Esophagus squamous epithelium (tissue), 5 donors: ENCODE measurements at places on chromosomes 6 and 20.

DNA sequence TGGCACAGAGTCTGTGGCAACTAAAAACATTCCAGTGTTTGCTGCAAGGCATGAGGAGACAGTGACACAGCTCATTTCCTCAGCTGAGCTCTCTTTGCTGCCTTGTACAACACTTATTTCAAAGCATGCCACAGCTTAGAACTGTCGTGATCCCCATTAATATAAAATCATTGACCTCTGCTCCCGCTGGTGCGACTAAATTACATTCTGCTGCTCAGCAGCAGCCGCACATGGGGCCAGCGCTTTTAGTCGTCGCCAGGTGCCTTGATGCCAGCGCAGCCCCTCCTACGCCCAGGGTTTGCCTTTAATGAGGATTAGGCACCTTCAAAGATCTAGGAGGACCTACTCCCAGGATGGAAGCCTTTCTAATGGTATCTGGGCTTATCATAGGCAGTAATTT lies 717.9 kb upstream of the POU3F2 start:
- no peak for DNase-seq

GRCh38 chr6:43669922-43670622 lies 17.5 kb downstream of the MRPS18A start:
- no peak for DNase-seq

DNA sequence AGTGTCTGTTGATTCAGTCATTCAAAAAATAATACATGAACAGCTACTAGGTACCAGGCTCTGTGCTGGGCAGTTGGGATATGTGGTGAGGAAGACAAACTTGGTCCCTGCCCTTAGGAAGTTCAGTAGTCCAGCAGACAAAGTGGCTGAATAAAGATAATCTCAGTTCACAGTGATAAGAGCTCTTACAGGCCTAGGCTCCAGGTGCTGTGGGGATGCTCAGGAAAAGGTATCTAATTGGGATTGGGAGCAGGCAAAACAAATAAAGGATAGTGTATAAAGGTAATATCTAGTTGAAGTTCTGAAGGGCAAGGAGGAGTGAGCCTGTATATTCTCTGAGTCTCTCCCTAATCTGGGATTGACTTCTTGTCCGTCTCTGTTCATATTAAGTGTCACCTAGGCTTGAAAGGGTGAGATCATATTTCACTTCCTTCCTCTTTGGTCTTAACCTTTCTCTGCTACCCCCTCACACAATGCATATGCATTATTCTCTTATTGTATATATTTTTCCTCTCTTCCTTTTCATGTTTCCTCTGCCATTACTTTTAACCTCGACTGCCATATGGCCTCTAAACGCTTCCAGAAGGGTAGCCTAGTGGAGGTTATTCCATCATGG lies 13.5 kb downstream of the PTPN1 start:
- DNase-seq: no peak

DNA sequence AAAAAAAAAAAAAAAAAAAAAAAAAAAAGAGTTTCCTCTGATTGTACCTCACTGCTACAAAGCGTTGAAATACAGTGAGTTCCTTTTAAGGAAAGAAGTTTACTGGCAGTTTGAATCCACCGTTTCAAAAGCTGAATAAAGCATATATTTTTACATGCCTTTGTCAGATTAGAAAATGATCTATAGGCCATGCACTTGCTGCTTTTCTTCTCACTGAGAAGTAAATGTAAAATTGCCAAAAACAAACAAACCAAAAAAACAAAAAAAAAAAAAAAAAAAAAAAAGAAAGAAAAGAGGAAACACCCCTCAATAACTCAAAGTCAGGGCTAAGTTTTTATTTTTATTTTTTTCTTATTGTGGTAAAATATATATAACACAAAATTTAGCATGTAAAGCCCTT lies 81.9 kb downstream of the LYRM4 start:
- no peak for DNase-seq

GRCh38 chr20:20202768-20203167 lies 150.4 kb downstream of the CFAP61 start:
- no peak for DNase-seq

DNA sequence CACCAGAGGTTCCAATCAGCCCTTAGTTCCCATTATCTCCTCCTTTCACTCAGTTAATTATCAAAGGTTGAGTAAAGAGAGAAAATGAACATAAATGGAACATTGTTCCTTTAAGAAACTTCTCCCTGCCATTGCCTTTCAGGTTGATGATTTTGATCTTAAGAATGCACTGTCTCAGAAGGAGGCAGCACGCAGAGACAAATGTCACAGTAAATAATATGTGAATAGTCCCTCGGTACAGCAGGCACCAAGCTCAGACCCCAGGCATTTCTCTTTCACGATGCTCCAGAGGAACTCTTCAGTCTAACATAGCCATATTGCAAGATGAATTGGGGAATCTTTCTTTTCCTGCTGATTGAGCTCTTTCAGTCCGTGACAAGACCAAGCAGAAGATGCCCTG lies 435.3 kb upstream of the SPTLC3 start:
- no peak for DNase-seq

GRCh38 chr20:22473293-22473692 lies 111.1 kb downstream of the FOXA2 start:
- no peak for DNase-seq

DNA sequence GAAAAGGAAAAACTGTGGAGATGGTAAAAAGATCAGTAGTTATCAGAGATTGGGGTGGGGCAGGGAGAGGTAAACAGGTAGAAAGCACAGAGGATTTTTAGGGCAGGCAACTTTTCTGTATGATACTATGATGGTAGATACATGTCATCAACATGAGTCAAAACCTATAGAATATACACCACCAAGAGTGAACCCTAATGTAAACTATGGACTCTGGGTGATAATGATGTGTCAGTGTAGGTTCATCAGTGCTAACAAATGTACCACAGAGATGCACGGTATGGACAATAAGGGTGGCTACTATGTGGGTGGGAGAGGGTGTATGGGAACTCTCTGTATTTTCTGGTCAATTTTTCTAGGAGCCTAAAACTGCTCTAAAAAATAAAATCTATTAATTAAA lies 18.5 kb downstream of the PACSIN1 start:
- no peak for DNase-seq

GRCh38 chr6:31763619-31763940 lies 1.1 kb downstream of the SAPCD1 start:
- DNase-seq: no peak

DNA sequence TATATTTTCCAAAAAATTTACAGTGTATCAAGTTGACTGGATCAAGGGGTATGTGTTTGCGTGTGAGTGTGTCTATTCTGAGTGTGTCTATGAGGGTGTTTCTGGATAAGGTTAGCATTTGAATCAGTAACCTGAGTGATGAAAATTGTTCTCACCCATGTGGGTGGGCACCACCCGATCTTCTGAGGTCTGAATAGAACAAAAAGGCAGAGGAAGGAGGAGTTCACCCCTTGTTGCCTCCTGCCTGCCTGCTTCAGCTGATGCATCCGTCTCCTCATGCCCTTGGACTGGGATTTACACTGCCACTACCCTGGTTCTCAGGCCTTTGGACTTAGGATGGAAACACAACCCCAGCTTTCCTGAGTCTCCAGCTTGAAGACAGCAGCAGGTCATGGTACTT lies 13.7 kb upstream of the PRND start:
- no peak for DNase-seq

GRCh38 chr6:20334334-20334733 lies 67.3 kb upstream of the E2F3 start:
- no peak for DNase-seq

DNA sequence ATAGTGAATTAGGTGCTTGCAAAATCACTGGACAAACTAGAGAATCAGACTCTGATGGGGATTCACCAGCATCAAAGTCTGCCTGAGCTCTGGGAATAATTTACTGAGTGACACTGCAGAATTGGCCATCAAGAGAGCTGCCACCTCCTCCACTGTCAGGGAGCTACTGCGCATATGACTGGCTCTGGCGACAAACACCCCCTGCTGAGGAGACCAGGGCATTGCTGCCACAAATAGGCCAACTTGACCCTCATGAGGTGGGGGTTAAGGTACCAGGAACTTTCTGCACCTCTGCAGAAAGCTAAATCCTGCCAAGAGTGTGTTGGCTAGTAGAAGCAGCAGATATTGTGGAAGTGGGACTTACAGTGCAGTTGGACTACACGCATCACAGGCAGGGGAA lies 88.0 kb downstream of the CDS2 start:
- DNase-seq: no peak

DNA sequence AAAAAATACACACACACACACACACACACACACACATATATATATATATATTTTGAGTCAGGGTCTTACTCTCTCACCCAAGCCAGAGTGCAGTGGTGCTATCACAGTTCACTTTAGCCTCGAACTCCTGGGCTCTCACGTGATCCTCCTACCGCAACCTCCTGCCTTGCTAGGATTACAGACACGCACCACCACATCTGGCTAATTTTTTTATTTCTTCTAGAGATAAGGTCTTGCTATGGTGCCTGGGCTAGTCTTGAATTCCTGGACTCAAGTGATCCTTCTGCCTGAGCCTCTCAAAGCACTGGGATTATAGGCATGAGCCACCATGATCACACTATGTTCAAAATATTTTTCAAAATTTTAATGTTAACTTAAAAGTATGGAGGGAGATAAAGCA lies 43.5 kb downstream of the NUP153 start:
- DNase-seq: no peak

GRCh38 chr6:37435816-37436215 lies 2.8 kb downstream of the CMTR1 start:
- no peak for DNase-seq

DNA sequence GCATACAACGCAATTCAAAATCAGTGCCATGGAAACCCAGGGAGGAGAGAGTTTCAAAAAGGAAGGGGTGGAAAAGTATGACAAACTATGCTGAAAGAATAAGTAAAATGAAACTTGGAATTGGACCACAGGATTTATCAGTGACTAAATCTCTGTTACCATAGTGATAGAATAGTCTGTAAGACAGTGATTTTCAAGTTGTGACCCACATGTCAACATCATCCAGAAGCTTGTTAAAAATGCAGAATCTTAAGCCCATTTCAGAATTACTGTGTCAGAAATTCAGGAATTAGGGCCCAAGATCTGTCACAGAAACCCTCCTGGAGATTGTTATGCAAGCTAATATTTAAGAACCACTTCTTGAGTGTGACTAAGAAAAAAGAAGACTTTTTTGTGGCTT lies 417.7 kb upstream of the JAG1 start:
- DNase-seq: no peak

DNA sequence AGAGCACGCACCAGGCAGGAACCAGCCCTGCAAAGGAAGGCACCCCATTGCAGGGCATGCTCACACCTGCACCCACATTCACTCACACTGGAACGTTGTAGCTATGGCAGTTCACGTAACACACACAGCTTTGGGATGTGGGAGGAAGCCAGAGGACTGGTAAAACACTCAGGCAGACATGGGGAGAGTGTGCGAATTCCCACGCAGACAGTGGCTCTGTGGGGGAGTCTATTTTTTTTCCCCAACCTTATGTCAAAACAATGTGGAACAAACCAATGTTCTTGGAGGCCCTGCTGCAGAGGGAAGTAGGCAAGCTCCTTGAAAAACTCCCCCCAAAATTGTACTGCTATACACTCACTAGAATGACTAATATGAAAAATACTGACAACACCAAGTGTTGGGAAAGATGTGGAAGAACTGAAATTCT lies 91.0 kb downstream of the PPP1R14C start:
- DNase-seq: no peak

GRCh38 chr6:66403966-66404365 lies 696.9 kb upstream of the EYS start:
- DNase-seq: no peak

- no peak for DNase-seq
Measured at GRCh38 chr6:151391471-151392413, at the start of gene ZBTB2. Gene ZBTB2 (minus strand): TSS chr6:151391559. CDS start chr6:151373637, 17,922 bp downstream.

DNA sequence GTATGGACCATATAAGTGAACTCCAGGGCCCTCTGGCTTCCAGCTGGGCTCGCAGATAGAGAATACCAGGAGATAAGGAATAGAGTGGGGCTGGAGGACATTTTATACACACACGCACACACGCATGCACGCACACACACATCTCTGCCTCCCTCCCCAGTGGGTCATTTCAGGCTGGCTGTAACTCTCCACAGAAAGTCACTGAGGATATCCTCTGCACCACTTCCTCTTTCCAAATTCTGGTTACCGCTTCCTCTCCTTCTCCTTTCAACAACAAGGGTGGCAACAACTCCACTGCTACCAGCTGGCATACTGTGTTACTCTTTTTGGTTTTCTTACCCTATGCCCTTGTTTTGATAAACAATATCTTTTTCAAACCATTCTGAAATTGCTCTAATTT lies 280.2 kb downstream of the COL12A1 start:
- DNase-seq: no peak

GRCh38 chr20:35276408-35276807 lies 1.5 kb downstream of the MMP24OS start:
- no peak for DNase-seq

DNA sequence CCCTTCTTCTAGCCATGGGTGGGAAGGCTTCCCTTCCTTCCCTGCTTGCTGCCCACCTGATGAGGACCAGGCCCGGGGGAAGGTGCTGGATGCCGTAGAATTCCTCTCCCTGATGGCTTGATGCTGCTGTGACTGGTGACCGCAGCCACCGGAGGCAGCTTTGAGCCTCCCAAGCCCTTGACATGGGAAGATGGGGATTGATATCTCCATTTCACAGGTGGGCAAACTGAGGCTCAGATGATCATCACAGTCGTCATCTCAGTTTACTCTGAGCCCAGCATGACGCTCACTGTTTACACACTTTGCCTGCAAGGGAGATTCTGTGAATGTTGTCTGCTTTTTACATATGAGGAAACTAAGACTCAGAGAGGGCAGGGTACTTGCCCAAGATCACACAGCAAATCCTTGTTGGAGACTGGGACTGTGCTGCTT lies 43.9 kb downstream of the SRC start:
- no peak for DNase-seq

GRCh38 chr6:113082745-113083144 lies 735.6 kb downstream of the RFPL4B start:
- no peak for DNase-seq

GRCh38 chr6:129609635-129610034 lies 100.3 kb downstream of the ARHGAP18 start:
- no peak for DNase-seq

DNA sequence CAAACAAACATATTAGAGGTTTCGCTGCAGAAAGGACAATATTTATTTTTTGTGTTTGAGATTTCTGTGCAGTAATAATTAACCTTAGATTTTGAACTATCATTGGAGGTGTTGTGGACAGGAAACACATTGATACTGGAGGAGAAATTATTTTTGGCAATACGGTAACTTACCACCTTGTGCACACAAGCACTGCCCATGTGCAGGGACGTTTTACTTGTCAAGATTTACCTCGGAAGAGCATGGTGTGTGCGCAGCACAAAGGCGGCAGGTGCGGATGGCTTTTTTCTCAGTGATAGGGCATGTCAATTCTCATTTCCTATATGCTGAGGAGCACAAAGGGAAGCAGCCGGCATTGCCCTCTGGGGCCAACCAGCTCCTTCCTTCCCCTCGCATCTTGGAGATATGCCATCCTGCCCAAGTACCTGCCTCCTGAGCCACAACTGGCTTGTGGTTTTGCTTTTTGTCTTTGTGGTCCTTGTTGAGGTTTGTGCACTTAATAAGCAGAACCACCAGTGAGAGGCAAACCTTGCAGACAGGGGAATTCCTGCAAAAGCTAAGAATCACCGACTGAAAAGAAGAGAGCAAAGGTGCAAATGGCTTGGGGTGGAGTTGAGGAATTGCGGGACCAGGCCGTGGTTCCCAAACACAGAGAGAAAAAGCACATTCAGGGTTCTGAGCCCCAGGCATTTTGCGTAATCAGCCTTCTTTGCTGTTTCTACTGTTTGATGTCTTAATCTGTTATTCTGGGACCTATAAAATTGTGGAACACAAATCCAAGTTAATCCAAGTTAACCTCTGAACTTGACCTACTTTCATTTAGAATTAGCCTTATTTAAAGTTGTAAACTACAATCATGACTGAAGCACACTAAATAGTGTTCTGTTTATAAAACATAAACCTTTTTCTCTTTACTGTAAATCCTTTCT lies 21.9 kb downstream of the SAMD5 start:
- DNase-seq: no peak
